ENCODE measurements at places on chromosomes 4 and X.

DNA sequence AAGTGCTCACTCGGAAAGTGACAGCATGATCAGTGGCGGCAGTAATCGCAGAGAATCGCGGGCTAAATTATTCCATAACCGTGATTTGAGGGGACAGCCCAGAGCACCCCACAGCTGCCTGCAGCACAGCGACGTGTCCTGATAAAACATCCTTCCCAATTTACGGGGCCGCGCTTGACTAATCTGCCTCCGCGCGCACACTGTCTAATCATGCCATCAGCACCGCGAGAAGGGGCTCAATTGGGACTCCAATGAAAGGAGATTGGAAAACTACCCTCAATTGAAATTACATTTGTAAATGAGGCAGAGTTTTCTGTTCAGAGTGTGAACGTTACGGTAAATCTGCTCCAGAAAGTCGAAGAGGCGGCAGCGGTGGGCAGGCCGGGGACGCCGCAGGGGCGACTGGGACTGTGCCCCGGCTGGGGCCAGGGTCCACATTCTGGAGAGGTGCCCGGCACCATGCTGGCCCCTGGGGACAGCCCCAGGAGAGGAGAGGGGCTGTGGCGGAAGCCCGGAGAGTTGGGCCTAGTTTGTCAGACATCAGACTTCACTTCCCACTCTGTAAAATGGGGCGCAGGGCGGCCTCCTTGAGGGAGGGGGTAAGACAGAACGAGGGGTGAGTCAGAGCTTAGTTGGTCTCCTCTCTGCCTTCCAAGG is 107.7 kb downstream of the FAM53A start:
- no peak for DNase-seq

DNA sequence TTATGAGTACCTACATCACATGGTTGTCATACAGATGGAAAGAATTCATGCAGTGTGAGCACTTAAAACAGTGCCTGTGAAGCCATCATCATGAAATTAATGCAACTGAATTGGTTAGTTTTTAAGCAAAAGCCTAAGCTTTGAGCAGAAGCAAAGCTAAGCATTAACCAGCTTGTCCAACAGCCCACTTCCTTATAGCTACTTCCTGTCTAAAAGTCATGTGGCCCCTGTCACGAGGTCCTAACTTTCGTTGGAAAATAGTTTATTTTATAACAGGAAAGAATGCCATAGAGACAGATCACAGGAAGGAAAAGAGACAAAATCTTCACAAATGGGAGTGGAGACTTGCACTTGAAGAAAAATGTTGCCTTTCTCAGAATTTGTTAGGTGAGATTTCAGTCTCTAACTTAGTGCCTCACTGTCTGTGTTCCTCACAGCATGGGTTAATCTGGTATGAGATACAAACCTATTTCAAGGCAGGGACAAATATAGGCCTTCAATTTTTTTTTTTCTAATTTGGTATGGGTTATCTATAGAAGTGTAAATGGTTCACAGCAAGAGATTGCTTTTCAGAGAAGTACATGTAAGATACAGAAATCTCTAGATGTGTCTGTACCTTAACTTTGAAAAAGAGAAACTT is 27.7 kb upstream of the VCX start:
- no peak for DNase-seq

- no peak for DNase-seq
Measured at GRCh38 chrX:139933904-139934303, 1.1 kb upstream of the ATP11C start.

DNA sequence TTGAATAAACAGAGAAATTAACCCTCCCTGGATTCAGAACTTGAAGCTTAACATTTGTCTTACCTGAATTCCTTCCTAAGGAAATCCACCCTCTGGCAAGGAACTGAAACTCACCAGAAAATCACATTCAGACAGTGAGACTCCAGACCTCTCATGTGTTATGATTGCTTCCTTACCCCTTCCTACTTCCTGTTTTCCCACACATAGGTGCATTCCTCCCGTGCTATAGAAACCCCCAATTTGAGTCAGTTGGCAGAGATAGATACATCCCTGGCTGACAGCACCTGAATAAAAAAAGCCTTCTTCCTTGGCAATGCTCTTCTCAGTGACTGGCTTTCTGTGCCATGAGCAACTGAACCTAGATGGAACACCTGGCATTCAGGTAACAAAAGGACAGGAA is 157.0 kb upstream of the SMIM31 start:
- DNase-seq, result no peak

GRCh38 chrX:154459832-154460231 is 1.8 kb downstream of the PLXNA3 start:
- DNase-seq, result no peak

Measured in activated CD4-positive, alpha-beta T cell treated with anti-CD3 and anti-CD28 coated beads, Interleukin-2, amount 50 U/mL, for 4 hours (primary cell).